ENCODE measurements at places on chromosomes 13 and 19. TPM values are rescaled to one million over a fixed set of nuclear protein-coding genes. Genes with fewer than 3 reads are reported as not detected.

- no peak for DNase-seq
Observed at GRCh38 chr13:71828117-71828516, 38.9 kb downstream of the DACH1 start.

- DNase-seq = no peak
Observed at GRCh38 chr13:51562011-51562671, 22.1 kb upstream of the WDFY2 start.

- peak; percentile 45 for DNase-seq
Observed at GRCh38 chr13:111460548-111461444, 140.4 kb downstream of the TEX29 start.

- DNase-seq = no peak
Observed at GRCh38 chr19:7533281-7533885, 2.1 kb upstream of the PNPLA6 start.

DNA sequence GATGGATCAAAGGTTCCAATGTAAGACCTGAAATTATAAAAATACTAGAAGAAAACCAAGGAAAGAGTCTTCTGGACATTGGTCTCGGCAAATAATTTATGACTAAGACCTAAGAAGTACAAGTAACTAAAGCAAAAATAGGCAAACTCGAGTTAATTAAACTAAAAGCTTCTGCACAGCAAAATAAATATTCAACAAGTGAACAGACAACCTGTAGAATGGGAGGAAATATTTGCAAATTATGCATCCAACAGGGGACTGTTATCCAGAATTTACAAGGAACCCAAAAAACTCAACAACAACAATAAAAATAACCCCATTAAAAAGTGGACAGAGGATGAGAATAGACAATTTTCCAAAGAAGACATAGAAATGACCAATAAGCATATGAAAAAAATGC, 9.7 kb upstream of the SLAIN1 start:
- no peak for DNase-seq

DNA sequence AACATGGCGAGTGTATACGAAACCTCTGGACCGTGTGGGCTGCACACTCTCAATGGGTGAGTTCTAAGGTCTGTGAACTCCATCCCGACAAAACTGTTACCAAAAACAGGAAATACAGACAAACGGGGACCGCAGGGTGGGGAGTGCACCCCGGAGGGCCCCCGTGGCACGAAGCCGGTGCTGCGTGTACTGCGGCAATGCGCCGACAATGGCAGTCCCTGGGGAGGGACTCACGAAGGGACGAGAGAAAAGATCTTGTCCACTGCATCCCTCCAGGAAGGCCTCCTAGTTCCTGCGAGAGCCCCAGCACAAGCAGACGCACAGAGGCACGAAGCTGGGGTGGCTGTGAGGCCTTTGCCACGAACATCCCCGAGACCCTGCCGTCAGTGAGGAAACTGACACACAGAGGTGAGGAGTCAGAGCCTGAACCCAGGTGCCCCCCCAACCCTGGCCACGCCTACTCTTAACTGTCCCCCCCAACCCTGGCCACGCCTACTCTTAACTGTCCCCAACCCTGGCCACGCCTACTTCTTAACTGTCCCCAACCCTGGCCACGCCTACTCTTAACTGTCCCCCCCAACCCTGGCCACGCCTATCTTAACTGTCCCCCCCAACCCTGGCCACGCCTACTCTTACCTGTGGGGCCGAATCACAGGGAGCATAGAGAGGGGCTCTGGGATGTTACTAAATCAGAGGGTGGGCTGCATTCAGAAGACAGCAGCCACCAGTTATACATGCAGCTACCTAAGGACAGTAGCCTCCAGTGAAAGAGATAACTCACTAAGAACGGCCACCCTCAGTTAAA, 4.2 kb downstream of the MED16 start:
- no peak for DNase-seq

GRCh38 chr13:29542381-29542780, 53.1 kb downstream of the SLC7A1 start:
- DNase-seq = no peak

GRCh38 chr19:46346821-46347571, at the start of gene PPP5C:
Gene PPP5C, plus strand, starts transcription at chr19:46347087. Its CDS starts 10 bp downstream, at chr19:46347097.
- DNase-seq = peak; percentile 87

- DNase-seq = no peak
Observed at GRCh38 chr19:5719274-5719960, 529 bp downstream of the LONP1 start.

DNA sequence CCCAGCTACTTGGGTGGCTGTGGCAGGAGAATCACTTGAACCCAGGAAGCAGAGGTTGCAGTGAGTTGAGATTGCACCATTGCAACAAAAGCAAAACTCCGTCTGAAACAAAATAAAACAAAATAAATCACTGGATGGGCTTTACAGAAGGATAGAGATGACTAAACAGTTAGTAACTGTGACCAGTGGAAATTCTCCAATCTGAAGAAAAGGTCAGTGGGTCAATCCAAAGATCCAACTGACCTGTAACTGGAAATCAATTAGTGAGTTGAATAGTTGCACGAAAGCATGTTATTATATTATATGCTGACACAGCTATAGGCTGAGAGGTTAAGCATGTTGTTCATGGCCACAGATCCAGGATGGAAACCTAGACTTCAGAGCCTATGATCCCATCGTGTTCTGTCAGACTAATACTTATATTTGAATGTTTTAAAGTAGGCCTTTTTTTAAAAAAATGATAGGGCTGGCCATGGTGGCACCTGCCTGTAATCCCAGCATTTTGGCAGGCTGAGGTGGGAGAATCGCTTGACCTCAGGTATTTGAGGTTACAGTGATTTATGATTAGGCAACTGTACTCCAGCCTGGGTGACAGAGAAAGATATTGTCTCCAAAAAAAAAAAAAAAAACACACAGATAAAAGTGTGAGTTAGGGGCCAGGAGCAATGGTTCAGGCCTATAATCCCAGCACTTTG, 1.4 kb downstream of the ECH1 start:
- DNase-seq = no peak

GRCh38 chr19:32254509-32254890, 90.9 kb upstream of the ZNF507 start:
- no peak for DNase-seq

- DNase-seq = no peak
Observed at GRCh38 chr19:30385666-30386065, 13.5 kb downstream of the ZNF536 start.

DNA sequence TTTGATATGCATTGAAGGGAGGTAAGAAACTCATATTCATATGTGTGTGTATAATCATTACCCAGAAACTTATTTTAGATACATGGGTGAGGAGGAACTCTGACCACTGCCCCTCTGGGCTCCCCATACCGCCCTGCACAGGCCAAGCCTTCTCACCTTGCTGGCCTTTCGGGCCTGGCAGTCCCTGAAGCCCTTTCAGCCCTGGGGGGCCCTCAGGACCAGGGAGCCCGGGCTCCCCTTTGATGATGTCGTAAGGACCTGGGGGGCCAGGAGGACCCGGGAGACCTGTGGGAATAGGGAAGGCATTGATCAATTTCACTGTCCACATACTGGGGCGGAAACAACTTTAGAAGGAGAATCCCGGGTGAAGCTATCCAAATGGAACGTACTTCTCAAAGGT, 142.3 kb downstream of the COL4A1 start:
- DNase-seq = no peak

DNA sequence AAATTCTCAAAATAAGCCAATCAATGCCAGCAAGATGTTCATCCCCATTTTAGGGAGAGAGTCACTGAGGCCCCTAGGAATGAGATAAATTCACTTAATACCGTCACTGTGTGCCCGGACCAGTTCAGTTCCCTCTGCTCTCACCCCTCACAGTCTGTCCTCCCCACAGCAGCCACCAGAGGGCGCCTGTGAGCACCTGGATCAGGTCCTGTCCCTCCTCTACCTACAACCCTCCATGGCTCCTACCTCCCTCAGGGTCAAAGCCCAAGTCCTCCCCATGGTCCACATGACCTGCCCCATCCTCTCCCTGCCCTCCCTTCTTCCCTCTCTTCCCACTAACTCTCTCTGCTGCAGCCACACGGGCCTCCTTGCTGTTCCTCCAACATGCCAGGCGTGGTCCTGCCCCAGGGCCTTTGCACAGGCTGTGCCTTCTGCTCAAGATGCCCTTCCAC, 42.0 kb upstream of the NFIC start:
- peak; percentile 63 for DNase-seq

- DNase-seq = no peak
Observed at GRCh38 chr19:46875234-46875633, 14.4 kb downstream of the ARHGAP35 start.

- peak; percentile 26 for DNase-seq
Observed at GRCh38 chr13:80979035-80979641, 638.2 kb upstream of the SPRY2 start.

GRCh38 chr13:42968906-42969305, 23.1 kb downstream of the EPSTI1 start:
- DNase-seq = no peak

DNA sequence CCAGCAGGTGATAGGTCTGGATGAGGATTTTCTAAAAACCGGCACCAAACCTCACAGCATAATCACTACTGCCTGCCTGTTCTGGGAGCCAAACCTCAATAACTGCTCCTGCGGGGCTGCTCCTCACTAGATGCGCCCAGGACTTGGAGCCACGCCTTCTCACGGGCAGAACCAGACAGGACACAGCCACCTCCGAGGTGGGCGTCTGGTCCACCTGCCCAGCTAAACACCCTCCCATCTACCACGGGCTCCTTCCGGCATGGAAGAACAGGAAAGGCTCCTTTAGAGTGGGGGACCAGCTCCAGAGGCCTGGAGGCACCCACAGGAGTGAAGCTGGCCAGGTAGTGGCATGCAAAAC, 73.5 kb downstream of the PEPD start:
- DNase-seq = no peak

DNA sequence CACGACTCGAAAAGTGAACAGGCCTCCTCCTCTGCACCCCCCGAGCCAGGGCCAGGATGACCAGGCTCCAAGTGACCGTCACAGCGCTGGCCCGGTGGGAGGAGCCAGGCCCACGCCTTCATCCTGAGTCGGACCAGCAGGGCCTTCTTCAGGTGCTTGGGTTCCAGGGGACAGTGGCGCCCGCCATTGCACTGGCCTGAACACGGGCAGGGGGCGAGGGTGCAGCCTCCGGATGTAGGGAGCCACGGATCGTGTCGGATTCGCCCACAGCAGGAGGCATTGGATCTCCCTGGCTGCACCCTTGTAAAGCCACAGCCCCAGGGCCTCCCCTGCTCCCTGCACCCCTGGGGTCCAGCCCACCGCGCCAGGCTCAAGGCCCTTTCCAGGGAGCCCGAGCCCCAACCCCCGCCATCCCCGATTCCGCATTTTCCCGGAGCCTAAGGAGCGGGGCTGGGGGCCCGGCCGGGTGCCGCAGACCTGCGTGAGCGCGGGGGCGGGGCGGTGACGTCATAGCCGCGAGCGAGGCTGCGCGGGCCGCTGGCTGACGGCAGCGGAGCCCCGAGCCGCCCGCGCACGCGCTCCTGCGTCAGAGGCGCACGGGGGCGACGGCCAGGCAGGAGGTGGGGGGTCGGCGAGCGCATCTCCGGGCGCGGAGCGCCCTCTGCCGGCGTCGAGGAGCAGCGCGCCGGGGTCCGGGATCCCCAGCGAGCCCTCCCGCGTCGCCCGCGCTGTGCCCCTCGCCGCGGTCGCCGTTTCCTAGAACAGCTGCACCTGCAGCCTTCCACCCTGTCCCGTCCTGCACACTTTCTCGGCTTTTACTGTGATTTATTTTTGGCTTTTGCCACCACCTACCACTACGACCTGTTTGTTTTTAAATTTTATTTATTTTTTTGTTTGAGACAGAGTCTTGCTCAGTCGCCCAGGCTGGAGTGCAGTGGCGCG, 1.5 kb upstream of the ATP5F1D start:
- peak; percentile 96 for DNase-seq

- DNase-seq = no peak
Observed at GRCh38 chr13:79231887-79232286, 174.2 kb downstream of the RBM26 start.

GRCh38 chr19:35845215-35846037, 6.9 kb downstream of the NPHS1 start:
- no peak for DNase-seq

DNA sequence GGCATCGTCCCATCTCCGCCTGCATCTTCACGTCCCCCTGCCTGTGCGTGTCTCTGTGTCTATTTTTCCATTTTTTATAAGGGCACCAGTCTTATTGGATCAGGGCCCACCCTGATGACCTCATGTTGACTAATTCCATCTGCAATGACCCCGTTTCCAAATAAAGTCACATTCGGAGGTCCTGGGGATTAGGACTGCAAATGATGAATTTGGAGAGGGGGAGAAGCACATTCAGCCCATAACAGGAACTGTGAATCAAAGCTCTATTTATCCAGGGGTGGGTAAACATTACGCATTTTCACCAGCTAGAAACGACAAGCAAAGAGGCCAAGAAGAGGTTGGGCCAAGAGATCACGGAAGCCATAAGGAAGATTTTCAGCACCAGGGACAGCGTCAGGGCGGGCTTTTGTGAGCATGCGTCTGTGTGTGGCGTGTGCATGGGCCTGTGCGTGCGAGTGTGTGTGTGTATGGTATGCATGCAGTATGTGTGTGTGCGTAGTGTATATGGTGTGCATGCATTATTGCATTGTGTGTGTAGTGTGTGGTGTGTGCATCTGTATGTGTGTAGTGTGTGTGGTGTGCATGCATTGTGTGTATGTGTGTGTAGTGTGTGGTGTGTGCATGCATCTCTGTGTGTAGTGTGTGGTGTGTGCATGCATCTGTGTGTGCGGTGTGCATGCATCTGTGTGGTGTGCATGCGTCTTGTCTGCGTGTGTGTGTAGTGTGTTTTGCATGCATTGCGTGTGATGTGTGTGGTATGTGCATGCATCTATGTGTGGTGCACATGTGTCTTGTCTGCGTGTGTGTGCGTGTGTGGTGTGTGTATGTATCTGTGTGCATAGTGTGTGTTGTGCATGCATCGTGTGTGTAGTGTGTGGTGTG, 19.6 kb downstream of the CELF5 start:
- peak; percentile 75 for DNase-seq

GRCh38 chr13:40563350-40564125, 102.9 kb downstream of the FOXO1 start:
- DNase-seq = no peak

GRCh38 chr13:43596924-43597598, 189.7 kb downstream of the ENOX1 start:
- DNase-seq = no peak

DNA sequence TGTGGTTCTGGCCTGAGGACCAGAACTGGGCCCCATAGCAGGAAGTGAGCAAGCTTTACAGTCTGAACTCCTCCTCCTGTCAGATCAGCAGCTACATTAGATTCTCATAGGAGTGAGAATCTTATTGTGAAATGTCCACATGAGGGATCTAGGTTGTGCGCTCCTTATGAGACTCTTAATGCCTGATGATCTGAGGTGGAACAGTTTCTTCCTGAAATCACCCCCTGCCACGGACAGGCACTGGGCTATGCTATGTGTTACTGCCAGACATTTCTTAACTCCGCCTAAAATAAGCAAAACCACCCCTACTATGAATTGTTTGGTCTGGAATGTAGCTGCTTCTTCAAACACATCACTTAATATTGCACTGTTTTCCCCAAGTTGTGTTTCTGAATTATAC, 4.6 kb downstream of the FBXL3 start:
- DNase-seq = no peak

Gene OSCAR
- not detected for total RNA-seq

Gene ADGRE3
- total RNA-seq = not detected

Gene ZNF134
- total RNA-seq = 31.7 TPM

Gene MBD3L2
- not detected for total RNA-seq

Gene ZNF772
- 14.6 TPM for total RNA-seq

Gene STXBP2
- 5.2 TPM for total RNA-seq

Gene LYL1
- 0.30 TPM for total RNA-seq

Gene FREM2
- total RNA-seq = 16.5 TPM

Data from neural crest cell (in vitro differentiated cells).